ENCODE measurements at places on chromosomes 11 and 22.

- no peak for DNase-seq
Observed at GRCh38 chr11:46162700-46163099, 41.4 kb upstream of the PHF21A start.

GRCh38 chr22:25062386-25063085 is 110.0 kb downstream of the KIAA1671 start:
- DNase-seq: peak; percentile 89

DNA sequence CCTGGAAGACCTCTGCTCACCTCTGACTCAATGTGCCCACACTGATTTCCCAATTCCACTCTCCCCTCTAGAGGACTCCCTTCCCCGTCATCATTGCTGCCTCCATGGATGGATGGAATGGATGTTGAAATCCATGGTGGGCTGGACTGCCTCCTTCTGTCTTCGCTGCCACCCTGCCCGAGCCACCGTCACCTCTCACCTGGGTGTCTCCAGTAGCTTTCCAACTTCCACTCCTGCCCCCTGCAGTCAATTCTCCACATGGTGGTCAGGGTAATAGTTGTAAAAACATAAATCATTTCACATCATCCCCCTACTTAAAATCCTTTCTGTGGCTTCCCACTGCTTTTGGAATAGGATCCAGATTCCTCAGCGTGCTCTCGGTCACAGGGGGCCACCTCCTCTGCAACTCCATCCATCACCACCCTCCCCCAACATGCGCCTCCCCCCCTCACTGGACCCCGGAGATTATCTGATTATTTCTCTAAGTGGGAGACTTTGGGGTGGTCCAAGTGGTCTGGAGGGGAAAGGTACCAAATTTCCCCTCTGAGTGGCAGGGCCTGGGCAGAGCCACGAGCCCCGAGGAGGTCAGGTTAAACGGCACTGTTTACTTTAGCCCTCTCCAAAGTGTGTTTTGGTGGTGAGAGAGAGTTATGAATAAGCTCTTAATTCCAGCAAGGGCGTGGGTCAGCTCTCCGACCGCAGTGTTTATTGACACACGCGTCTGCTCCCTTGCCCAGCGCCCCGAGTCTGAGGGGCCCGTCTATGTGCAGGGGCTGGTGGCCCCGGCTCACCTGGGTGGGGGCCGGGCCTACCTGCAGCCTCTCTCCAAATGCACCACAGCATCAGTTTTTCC is 313.7 kb downstream of the MN1 start:
- no peak for DNase-seq

DNA sequence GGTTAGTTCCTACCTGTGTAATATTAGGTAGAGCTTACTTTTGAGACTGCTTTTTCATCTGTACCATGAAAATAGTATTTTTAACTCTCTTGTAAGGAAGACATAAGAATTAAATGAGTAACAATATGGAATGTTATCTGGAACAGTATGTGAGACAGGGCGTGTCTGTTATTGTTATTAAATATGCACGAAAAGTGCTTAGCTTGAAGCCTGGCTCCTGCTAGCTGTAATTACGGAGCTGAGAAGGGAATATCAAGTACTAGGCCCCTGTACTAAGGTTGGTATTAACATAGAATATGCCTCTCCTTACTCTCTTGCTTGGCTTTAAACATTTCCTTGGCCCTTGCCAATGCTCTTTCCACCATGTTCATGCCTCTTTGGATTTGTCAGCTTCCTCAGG is 194.0 kb downstream of the FAM76B start:
- DNase-seq: no peak

- DNase-seq: no peak
Observed at GRCh38 chr11:10893714-10894151, 35.9 kb upstream of the ZBED5 start.

All from activated CD4-positive, alpha-beta T cell treated with anti-CD3 and anti-CD28 coated beads, Interleukin-2, amount 10 ng/mL, durations not matched to agents 24 days and 14 days (primary cell).